Activated CD4-positive, alpha-beta memory T cell treated with anti-CD3 and anti-CD28 coated beads for 36 hours (primary cell): ENCODE measurements at places on chromosomes 11 and 22.

GRCh38 chr11:96137373-96137772 lies 205.6 kb downstream of the MAML2 start:
- DNase-seq, result no peak

DNA sequence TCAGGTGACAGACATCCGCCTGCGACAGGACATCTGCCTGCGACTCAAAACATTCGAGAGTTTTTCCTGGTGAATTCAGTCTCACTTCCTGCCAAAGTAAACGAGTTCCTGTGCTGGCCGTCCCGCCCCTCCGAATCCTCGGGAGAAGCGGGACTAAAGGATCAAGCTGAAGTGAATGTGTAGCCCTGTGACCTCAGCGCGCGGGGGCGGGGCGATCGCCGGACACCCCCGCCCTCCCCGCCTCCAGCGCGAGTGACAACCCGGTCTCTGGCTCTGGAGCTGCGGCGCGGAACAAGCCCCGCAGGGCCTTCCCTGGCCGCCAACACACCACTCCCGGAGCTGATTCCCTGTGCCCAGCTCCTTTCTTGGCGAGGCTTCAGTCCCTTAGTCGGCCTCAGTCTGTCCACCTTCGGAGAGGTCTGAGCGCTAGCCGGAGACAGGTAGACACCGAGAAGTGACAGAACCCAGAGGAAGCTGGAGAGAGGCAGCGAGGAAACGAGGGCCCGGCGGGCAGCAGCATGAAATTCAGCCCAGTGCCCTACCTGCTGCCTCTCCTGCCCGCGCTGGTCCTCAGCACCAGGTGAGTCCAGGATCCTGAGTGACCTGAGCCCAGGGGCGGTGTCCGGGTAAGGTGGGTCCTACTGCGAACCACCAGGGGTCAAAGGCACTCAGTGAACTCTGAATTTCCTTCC lies 766.4 kb upstream of the LUZP2 start:
- no peak for DNase-seq

GRCh38 chr11:109795234-109795633 lies 298.0 kb upstream of the ZC3H12C start:
- DNase-seq, result no peak

GRCh38 chr11:129312730-129313503 lies 62.7 kb upstream of the BARX2 start:
- no peak for DNase-seq

DNA sequence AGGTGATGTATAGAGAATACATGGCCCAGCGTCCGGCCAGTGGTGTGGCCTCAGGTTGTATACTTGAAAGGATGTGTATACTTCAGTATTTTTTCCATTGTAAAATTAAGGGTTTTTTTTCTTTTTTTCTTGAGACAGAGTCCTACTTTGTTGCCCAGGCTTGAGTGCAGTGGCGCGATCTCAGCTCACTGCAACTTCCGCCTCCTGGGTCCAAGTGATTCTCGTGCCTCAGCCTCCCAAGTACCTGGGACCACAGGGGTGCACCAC lies 15.8 kb downstream of the ZBTB16 start:
- DNase-seq, result no peak

GRCh38 chr11:59247531-59248227 lies 35.0 kb upstream of the MPEG1 start:
- DNase-seq, result no peak

DNA sequence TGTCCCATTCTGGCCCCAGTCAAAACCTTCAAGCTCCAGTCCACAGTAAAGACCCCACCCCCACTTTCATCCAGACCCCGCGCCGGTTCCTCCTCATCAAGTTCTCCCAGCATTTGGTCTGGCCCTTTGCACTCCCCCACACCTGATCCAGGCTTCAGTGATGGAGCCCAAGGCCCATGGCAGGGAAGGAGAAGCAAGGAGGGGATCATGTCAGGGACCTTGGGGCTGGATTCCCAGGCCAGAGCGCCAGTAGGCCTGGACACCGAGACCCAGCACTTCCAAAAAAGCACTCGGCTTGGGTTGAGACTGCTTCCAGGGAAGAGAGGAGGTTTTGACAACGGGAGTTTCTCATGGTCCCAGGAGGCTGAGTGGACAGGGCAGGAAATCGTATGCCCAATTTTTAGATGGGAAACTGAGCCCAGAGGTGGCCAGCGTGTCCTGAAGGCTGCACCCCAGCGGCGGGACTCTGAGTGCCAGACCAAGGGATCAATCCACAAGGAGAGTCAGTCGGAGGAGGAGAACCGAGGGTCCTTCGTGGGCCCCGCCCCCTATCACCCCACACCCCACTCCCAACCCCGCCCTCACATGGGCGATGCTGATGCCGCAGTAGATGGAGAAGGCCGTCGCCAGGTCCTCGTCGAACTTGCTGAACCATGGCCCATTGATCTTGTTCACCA lies 90.5 kb downstream of the PDE2A start:
- DNase-seq, result no peak
